ENCODE measurements at places on chromosomes 2 and 18.

DNA sequence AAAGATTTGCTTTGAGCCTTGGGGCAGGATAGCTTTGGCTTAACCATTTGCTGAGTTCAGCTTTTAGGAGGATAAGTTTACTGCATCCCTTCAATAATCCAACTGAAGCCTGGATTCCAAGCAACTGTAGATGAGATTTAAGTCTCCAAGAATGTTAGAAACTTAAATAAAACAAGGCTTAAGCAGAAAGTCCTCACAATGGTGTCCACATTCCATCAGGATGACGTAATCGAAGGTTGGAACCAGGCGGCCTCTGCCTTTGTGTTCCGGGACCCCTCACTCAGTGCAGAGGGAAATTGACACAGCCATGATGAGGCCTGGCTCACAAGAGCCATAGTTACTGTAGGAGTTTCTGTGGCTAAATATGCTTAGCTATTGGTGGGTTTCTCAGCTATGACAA, 260.4 kb downstream of the LPIN1 start:
- no peaks in the 10 kb centered on the region for H3K36me3 ChIP-seq
- H3K4me3 ChIP-seq, result no peak overlapping the region
- DNase-seq, result no peak
- H3K4me1 ChIP-seq, result no peaks in the 10 kb centered on the region

- H3K4me3 ChIP-seq, result no peak overlapping the region
- no peak overlapping the region for H3K27ac ChIP-seq
- H3K4me1 ChIP-seq, result no peaks in the 10 kb centered on the region
- no peaks in the 10 kb centered on the region for H3K27me3 ChIP-seq
- no peaks in the 10 kb centered on the region for H3K36me3 ChIP-seq
- no peak for DNase-seq
Measured at GRCh38 chr2:99672766-99673350, 183.0 kb upstream of the REV1 start.

- no peaks in the 10 kb centered on the region for H3K4me1 ChIP-seq
- H3K27me3 ChIP-seq, result no peaks in the 10 kb centered on the region
- no peak overlapping the region for H3K27ac ChIP-seq
- DNase-seq, result no peak
- peaks cover 2% of the 10 kb centered on the region for H3K36me3 ChIP-seq
Measured at GRCh38 chr2:127347734-127348392, 39.9 kb downstream of the MAP3K2 start.

DNA sequence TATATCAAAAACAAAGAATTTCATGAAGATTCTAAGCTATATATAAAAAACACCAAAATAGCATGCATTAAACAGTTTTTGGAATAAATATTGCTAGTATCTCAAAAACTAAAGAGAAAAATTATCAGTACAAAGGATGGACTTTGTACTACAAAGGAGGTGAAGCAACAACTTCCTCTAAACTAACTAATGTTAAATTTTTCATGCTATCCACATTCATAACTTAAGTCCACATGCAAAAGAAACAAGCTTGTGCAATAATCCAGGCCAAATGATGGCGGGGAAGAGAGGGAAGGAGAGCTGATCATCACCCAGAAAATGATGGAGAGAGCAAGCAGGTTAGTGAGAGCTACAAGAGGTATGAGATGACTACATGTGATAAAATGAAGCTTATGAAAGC, 70.1 kb downstream of the KIDINS220 start:
- H3K4me3 ChIP-seq, result no peak overlapping the region
- no peaks in the 10 kb centered on the region for H3K27me3 ChIP-seq
- DNase-seq, result peak; percentile 42

DNA sequence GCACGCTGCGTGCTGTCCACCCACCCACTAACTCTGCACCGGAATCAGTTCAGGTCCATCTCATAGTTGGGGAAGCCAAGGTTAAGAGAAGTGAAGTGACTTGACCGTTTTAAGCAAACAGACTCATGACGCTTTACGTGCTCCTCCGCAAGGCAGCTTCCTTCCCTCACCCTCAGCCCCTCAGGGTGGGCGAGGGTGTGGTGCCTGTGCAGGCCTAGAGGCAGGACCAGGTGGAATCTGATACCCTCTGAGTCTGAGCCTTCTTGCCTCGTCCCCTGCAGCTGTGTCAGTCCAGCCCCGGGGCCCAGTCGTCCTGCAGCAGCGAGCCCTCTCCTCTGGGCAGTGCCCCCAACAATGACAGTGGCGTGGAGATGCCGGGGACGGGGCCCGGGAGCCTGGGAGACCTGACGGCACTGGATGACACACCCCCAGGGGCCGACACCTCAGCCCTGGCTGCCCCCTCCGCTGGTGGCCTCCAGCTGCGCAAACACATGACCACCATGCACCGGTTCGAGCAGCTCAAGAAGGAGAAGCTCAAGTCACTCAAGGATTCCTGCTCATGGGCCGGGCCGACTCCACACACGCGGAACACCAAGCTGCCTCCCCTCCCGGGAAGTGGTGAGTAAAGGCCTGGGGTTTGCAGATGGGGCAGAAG, 250.5 kb downstream of the GLI2 start:
- peaks cover 11% of the 10 kb centered on the region for H3K36me3 ChIP-seq
- no peak overlapping the region for H3K4me3 ChIP-seq
- H3K4me1 ChIP-seq, result no peaks in the 10 kb centered on the region

DNA sequence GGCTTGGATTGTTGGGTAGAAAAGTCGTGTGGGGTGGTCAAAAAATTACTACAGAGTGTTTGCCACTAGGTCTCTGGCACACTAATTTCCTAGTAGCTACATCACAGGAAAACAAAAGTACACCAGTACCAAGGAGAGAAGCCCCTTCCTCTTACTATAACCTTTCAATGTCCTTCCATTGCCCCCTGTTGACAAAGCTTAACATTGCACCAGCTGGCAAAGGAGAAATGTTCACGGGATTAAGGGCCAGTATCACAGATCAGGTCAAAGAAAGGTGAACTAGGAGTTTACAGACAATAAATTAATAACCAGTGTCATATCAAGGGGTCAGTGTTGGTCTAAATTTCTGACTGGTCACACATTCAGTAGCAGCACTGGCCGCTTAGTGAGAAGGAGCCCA, 1139.6 kb upstream of the FAM98A start:
- H3K27ac ChIP-seq, result no peak overlapping the region
- H3K27me3 ChIP-seq, result no peaks in the 10 kb centered on the region
- no peaks in the 10 kb centered on the region for H3K36me3 ChIP-seq
- no peak for DNase-seq

GRCh38 chr18:80033181-80034067, 810 bp upstream of the RBFA start:
- peaks cover 11% of the 10 kb centered on the region for H3K36me3 ChIP-seq
- peak overlapping the region; percentile 70 for H3K27ac ChIP-seq
- H3K27me3 ChIP-seq, result no peaks in the 10 kb centered on the region

GRCh38 chr18:29321561-29321960, 1144.6 kb upstream of the CDH2 start:
- no peak for DNase-seq
- no peak overlapping the region for H3K4me3 ChIP-seq
- H3K27ac ChIP-seq, result no peak overlapping the region
- no peaks in the 10 kb centered on the region for H3K36me3 ChIP-seq

- no peak for DNase-seq
- no peaks in the 10 kb centered on the region for H3K4me1 ChIP-seq
- H3K36me3 ChIP-seq, result no peaks in the 10 kb centered on the region
Measured at GRCh38 chr2:36255863-36256262, 99.7 kb upstream of the CRIM1 start.

DNA sequence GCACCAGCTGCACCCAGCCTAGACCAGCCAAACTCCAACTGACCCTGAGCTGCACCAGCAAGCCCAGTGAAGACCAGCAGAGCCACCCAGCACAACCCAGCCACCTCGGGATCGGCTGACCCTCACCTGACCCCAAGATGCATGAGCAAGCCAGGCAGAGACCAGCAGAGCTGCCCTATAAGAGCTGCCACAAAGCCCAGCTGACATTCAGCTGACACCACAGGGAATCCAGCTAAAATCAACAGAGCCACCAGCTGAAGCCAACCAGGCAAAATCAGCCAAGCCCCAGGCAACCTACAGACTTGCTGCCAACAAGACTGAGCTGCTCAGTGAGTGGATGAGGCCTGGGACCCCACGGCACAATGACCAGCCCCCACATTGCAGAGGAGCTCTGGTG, 54.6 kb downstream of the CYP27C1 start:
- no peak overlapping the region for H3K4me3 ChIP-seq
- peaks cover 32% of the 10 kb centered on the region for H3K4me1 ChIP-seq
- no peak for DNase-seq
- no peaks in the 10 kb centered on the region for H3K27me3 ChIP-seq
- no peaks in the 10 kb centered on the region for H3K36me3 ChIP-seq

- H3K27me3 ChIP-seq, result no peaks in the 10 kb centered on the region
- no peaks in the 10 kb centered on the region for H3K4me1 ChIP-seq
- H3K27ac ChIP-seq, result no peak overlapping the region
- no peaks in the 10 kb centered on the region for H3K36me3 ChIP-seq
Measured at GRCh38 chr2:216491793-216492596, 6.6 kb upstream of the RPL37A start.

- H3K4me3 ChIP-seq, result no peak overlapping the region
- DNase-seq, result no peak
- H3K27me3 ChIP-seq, result no peaks in the 10 kb centered on the region
- H3K36me3 ChIP-seq, result no peaks in the 10 kb centered on the region
Measured at GRCh38 chr2:230969659-230970015, 26.3 kb upstream of the SPATA3 start.

GRCh38 chr2:669323-669722, 7.9 kb downstream of the TMEM18 start:
- peaks cover 71% of the 10 kb centered on the region for H3K36me3 ChIP-seq
- H3K27ac ChIP-seq, result no peak overlapping the region
- no peaks in the 10 kb centered on the region for H3K4me1 ChIP-seq
- H3K27me3 ChIP-seq, result no peaks in the 10 kb centered on the region
- DNase-seq, result no peak

DNA sequence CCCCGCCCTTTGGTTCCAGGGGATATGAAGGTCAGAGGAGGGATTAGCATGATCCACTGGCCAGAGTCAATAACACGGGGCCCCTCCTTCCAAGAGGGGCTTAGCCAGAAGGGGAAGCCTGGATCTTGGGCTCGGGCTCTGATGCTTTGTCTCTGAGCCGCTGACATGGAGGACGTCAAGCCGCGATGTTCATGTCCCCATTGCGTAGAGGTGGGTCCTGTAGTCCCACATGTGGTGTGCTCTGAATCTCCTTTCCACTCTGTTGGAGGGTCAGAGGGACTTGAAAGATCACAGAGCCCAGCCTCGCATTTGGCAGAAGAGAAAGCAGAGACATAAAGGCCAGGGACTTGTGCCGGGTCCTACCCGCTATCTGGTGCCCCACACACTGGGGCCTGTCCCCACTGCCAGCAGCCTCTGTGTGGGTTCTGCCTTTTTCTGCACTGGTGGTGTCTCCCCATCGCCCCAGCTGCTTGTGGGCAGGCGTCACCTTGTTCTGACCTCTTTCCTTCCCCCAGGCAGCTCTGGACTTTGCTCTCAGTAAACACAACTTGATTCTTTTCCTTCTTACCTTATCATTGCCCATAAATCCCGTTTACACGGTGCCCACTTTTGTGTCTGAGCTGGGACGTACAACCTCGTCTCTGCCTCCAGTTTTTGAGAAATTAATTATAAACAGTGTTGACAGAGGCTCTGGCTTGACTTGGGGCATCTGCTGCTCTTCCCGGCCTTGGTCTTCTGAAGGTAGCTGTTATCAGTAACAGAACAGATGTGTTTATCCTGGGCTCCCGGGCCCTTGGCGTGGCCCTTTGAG, 48.8 kb downstream of the SH3BP4 start:
- DNase-seq, result peak; percentile 82
- peaks cover 82% of the 10 kb centered on the region for H3K4me1 ChIP-seq
- H3K36me3 ChIP-seq, result peaks cover 12% of the 10 kb centered on the region
- peak overlapping the region; percentile 81 for H3K27ac ChIP-seq

DNA sequence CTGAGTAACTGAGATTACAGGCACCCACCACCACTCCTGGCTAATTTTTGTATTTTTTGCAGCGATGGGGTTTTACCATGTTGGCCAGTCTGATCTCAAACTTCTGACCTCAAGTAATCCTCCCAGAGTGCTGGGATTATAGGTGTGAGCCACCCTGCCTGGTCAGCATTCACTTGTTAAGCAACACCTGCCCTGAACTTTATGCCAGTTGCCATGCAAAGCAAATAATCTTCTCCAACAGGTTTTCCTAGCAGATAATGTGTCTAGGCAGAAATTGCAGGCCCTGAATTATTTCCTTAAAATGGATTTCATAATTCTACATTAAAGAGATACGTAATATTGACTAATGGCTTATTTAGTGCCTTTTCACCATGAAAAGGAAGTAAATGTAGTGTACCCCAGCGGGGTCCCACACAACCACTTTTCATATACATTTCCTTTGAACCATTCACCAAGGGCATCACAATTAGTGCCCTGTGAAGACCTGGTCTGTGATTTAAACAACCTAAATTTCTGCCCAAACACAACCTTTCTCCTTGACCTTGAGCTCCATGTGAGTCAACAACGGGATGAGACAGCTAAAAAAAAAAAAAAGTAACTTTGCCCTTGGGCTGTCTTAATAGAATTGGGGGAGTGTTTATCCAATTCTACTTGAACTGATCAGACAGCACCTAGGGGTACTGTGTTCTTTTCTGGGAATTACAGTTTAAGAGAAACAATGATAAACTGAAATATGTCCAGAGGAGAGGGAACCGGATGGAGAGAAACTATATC, 41.6 kb downstream of the EEF1B2 start:
- H3K27ac ChIP-seq, result no peak overlapping the region
- H3K4me3 ChIP-seq, result no peak overlapping the region

DNA sequence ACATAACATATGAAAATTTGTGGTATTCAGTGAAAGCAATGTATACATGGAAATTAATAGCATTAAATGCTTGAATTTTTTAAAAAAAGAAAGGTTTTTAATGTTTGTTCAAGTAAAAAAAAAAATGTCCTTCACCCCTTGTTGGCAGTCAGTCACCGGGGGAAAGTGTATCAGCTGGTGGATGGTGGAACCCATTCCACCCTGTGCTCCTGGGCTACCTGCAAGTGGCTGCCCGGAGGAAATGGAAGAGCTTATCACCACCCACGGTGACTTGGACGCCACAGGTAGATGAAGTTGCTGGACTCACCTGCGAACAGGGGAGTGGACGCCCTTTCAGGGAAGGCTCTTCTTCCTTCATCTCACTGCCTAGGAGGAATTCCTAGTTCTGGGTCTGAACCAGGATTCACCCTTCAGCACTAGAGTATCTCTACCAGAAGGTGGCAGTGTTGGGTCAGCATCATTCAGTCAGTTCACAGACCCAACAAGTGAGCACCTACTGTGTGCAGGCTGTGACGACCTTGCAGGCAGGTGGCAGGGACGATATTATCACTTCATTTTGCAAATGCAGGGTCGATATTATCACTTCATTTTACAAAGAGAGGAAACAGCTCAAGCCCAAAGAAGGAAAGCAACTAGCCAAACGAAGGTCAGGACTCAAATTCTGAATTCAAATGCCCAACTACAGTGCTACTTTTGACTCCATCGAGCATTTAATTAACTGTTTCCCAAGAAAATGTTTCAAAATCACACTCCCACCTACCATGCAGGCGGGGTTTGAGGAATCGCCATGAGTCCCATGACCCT, 35.8 kb downstream of the CIB4 start:
- no peak overlapping the region for H3K27ac ChIP-seq
- no peaks in the 10 kb centered on the region for H3K27me3 ChIP-seq
- peaks cover 24% of the 10 kb centered on the region for H3K4me1 ChIP-seq

- peaks cover 22% of the 10 kb centered on the region for H3K4me1 ChIP-seq
- no peak for DNase-seq
- H3K4me3 ChIP-seq, result no peak overlapping the region
- H3K27ac ChIP-seq, result no peak overlapping the region
- H3K36me3 ChIP-seq, result no peaks in the 10 kb centered on the region
Measured at GRCh38 chr2:59585655-59586054, 967.8 kb downstream of the BCL11A start.

Measured in large intestine (tissue), 12 donors.